ENCODE measurements at places on chromosomes 1 and 21. TPM values are rescaled to one million over a fixed set of nuclear protein-coding genes. Genes with fewer than 3 reads are reported as not detected.
A peak's percentile ranks its signal among the peaks of the same experiment; 100 is the strongest.

Gene CLEC20A
- not detected for total RNA-seq

Gene VWA1
- 5.2 TPM for total RNA-seq

Gene S100B
- total RNA-seq, result not detected

DNA sequence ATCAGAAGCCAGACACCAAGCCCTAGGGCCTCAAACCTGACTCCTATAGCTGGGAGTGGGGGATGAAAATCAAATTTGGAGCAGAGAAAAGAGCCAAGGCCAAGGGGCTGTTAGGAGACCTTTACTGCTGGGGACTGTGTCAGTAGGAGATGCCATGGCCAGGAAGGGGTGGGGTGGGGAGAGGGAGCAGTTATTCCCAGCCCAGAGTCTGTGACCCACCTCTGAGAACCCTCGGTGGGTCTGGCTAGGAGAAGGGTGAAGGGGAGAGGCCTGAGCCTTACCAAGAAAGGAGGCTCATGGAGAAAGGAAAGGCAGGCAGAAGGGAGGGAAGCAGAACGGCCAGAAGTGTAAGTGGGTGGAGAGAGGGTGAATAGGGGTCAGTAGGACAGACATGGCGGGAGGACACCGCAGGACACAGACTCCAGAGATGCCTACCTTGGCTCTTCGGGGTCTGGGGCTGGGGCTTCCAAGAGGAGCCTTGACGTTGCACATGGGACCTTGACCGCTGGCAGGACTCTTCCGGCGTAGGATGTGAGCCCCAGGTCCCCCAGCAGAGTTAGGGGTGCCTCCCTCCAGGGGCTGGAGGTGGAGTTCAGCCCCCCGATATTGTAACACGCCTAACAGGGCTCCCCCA is 1.2 kb downstream of the ADAMTS4 start:
- no peak for DNase-seq

GRCh38 chr1:16013220-16013907 is 4.5 kb downstream of the HSPB7 start:
- DNase-seq, result peak; percentile 74

- DNase-seq, result no peak
Observed at GRCh38 chr1:167751676-167752075, 29.9 kb downstream of the MPZL1 start.

DNA sequence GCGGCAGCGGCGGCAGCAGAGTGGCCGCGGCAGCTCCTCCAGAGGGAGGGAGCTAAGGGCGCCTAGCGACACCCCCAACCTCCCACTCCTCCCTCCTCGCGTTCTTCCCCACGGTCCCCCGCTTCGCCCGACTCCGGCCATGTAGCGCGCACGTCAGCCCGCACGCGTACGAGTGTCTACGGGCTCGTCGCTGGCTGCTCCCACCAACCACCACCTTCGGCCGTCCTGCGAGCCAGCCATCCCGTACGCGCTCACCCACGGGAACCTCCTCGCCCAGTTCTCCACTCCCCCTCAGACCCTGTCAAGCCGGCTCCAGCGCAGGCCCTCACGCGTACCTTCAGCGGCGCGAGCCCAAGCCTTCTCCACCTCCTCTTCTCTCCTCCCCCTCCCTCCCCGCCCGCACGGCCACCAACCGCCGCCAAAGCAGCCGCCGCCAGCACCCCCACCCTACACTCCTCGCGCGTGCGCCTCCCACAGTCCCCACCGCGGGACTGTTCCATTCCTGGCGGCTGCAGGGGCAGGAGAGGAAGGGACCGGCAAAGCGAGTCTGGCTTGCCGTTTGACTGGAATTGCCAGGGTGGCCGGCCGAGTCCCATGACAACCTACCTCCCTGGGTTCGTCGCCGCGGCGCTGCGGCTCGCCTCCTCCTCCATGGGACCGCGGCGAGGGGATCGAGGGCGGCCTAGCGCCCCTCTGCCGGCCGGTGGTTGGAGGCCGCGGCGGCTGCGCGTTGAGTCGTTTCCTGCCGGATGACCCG is at the start of gene YY1AP1:
YY1AP1 (minus strand) TSS at position 451 of the 757 bp plus-strand sequence. CDS start 8,338 bp downstream, outside the sequence.
- DNase-seq, result peak; percentile 97

DNA sequence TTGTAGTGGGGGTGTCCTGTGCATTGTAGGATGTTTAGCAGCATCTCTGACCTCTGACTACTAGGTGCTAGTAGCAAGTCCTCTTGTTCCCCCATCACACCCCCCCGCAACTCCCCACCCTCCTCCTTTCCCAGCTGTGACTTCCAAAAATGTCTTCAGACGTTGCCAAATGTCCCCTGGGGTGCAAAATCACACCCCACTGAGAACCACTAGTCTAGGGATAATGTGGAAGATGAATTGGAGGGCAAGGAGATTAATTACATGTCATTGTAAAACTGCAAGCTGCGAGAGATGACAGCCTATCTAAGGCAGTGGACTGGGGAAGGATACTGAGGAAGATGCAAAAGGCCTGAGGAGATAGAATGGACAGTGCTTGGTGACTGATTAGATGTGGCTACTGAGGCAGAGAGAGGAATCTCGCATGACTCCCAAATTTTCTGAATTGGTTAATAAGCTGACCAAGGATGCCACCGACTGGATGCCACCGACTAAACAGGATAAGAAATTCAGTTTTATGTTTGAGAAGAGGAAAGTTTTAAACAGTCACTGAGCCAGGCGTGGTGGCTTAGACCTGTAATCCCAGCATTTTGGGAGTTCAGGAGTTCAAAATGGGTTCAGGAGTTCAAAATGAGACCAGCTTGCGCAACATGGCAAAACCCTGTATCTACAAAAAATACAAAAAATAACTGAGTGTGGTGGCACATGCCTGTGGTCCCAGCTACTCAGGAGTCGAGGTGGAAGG is 3.1 kb upstream of the JAK1 start:
- no peak for DNase-seq

DNA sequence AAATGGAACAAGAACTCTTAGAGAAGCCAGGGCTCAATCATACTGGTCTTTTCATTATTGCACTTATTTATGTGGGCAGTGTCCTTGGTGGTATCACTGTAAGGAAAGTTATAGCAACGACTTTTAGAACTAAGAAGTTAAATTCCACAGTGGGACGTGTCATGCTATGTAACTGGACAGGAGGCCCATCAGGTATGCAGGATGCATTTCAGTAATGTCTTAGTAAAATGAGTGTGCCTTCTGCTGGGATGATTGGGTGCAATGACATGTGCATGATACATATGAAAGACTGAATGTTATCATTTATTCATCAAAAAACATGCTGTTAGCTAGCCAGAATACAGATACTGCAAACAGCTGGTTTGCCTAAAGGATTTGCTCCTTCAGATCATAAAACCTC is 6.9 kb upstream of the ATP1B1 start:
- DNase-seq, result no peak

- no peak for DNase-seq
Observed at GRCh38 chr1:81899214-81899821, 98.6 kb downstream of the ADGRL2 start.

DNA sequence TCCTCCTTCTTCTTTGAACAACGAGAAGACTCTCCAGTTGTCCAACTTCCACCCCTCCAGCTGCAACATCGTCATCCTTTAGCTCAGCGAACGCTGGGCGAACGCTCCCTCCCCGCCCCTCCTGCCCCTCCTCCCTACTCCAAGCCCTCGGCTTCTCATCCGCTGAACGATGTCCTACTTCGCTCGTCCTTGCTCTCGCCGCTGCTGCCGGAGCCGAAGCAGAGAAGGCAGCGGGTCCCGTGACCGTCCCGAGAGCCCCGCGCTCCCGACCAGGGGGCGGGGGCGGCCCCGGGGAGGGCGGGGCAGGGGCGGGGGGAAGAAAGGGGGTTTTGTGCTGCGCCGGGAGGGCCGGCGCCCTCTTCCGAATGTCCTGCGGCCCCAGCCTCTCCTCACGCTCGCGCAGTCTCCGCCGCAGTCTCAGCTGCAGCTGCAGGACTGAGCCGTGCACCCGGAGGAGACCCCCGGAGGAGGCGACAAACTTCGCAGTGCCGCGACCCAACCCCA is at the start of gene BCAN:
BCAN (plus strand) TSS at position 357 of the 504 bp plus-strand sequence. CDS start 3,938 bp downstream, outside the sequence.
- DNase-seq, result peak; percentile 69

- no peak for DNase-seq
Observed at GRCh38 chr1:57353654-57354053, 70.2 kb downstream of the DAB1 start.

DNA sequence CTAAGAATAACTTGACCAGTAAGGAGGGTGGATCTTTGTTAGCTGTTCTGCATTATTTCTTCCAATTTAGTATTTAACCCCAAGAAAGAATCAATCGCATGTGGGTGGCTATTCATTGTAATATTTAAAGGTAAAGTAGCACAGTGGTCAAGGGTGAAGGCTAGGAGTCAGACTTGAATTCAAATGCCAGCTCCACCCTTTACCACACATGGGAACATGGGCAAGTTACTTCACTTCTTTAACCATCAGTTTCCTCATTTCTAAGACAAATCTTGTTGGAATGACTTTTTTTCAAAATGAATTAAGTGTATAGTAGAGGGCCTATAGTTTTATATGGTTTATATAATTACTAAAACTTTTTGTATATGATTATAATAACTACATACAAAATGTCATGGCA is 71.3 kb upstream of the S1PR1 start:
- DNase-seq, result no peak

DNA sequence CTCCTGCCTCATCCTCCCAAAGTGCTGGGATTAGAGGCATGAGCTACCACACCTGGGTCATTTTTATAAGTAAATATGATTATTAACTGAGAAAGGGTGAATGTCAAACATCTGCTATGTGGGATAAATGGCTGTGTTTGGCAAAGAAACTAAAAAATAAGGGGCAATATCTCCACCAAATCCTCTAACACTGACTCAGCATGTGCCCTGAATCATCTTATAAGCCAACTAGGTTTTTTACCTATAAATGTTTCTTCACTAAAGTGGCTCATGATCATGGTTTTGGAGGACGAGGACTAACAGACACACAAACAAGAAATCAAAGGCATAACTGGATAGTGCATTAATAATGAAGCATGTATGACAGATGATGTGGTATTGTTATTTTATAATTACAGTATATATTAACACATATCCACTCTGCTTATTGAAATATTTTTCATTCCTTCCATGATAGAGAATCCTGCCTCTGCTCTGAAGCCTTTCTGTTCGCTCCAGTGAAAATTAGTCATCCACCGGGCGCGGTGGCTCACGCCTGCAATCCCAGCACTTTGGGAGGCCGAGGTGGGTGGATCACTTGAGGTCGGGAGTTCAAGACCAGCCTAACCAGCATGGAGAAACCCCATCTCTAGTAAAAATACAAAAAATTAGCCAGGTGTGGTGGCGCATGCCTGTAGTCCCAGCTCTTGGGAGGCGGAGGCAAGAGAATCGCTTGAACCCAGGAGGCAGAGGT is 11.7 kb upstream of the ARHGAP29 start:
- no peak for DNase-seq

DNA sequence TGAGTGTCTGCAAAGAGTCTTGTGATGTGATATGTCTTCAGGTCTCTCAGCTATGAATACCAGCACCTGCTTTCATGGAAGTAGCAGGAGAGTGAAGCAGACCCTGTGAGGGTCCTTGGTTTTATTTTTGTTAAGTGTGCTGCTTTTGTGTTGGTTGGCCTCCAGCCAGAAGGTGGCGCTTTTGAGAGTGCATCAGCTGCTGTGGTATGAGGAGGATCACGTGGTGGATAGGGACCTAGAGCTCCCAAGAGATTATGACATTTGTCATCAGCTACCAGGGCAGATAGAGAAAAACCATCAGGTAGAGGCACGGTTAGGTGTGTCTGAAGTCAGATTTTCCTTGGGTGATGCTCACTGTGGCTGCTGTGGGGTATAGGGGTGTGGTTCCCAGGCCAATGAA is 1232.1 kb downstream of the MRPL39 start:
- DNase-seq, result peak; percentile 65

DNA sequence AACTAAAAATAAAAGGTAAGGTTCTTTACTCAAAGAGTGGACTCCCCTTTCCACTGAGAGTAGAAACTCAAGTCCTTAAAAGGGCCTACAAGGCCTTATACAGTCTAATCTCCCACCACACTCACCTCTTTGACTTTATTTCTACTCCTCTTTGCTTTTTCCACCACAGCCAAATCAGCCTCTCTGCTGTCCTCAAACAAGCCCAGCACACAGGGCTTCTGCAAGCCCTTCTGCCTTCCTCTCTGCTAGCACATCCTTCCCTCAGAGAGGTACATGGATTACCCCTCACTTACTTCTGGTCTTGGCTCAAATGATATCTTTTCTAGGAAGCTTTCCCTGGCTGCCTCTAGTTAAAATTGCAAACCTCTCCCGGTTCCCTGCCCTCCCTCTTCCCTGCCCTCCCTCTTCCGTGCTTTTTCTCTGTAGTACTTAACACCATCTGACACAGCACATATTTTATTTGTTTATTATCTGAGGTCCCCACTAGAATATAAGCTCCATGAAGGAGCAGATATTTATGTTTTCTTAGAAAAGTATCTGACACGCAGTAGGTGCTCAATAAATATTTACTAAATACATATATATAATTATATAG is 1.7 kb downstream of the LYST start:
- peak; percentile 74 for DNase-seq

DNA sequence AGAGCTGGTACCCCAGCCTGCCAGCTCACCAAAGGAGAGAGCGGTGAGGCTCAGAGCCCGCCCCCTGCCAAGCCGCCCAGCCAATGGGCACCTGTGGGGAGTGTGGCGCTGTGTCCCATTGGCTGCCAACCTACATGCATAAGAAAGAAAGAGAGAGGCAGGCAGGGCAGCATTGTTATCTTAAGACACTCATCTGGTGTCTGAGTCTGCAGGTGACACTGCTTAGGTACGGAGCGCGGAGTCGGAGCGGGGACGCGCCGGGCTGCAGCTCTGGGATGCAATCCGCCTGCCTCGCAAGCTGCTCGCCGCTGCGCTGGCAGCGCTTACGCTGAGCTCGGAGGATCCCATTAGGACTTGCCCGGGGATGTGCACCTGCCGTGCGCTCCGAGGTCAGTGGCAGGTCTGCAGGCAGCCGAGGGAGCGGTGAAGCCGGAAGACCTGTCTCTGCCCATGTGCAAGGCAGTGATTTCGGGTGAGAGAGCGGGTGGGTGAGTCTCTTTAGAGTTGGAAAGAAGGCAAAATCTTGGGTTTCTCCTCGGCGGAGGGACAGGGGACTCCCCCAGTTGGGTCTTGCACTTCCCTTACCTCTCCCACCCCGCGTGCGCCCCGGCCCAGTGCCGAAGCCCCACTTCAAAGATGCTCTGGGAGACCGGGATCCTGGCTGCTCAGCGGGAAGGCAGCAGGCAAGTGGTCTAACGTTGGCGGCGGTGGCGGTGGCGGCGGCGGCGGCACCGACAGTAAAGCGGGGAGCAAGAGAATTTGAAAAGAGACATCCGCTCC is at the start of gene BRINP2:
BRINP2 (plus strand) TSS at position 203 of the 780 bp plus-strand sequence. CDS start 58,919 bp downstream, outside the sequence.
- DNase-seq, result no peak
